Common myeloid progenitor, CD34-positive (primary cell): ENCODE measurements at places on chromosomes 1 and 21.
A peak's percentile ranks its signal among the peaks of the same experiment; 100 is the strongest.

DNA sequence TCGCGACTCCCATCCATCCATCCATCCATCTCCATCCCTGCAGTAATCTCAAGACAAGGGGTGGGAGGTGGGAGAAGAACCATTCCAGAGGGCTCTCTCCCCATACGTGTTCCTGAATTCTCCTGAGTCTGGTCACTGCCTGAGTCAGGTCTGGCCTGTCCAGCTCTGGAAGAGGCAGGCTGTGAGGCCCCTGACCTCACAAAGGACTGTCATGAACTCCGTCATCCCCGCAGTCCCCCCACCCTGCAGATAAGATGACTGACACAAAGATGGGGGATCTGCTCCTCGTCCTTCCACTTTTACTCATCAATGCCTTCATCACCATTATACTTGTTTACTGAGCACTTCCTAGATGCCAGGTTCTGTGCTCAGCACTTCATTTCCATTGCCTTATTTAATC is 1.6 kb upstream of the MAP7D1 start:
- no peak for DNase-seq

GRCh38 chr1:77164434-77164944 is 54.7 kb downstream of the PIGK start:
- DNase-seq, result no peak

- no peak for DNase-seq
These were observed 15.1 kb downstream of the SH2D2A start for GRCh38 chr1:156801409-156802121.

- DNase-seq, result no peak
These were observed 10.9 kb upstream of the CFH start for GRCh38 chr1:196640976-196641375.

GRCh38 chr1:7641587-7642417 is 129.3 kb upstream of the VAMP3 start:
- DNase-seq, result no peak

- peak; percentile 2 for DNase-seq
These were observed 648 bp upstream of the RGS7 start for GRCh38 chr1:241357366-241358340.

GRCh38 chr1:235943581-235944114 is 76.9 kb upstream of the LYST start:
- DNase-seq, result no peak

GRCh38 chr1:26218906-26219494 is 15.0 kb upstream of the CEP85 start:
- DNase-seq, result no peak

- DNase-seq, result peak; percentile 94
These were observed at the start of gene CD53 for GRCh38 chr1:110872745-110873720. CD53 (plus strand) TSS chr1:110873148; CDS start chr1:110891409, 18,261 bp downstream.

DNA sequence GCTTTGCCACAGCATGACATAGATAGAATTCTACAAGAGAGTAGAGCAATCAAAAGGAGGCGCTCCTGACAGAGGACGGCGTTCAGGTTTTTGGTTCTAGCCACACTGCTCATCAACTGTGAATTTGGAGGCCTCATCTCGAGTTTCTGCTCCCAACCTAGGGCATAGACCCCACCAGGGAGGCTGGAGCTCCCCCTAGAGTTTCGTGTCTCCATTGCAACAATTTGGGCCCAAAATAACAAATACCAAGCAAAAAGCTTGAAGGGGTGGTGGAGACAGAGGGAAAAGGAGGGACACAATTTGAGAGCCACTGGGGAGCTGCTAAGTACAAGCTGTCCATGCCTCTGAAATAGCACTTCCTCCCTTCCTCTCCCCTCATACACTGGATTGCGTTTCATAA is 297.0 kb downstream of the GPATCH2 start:
- DNase-seq, result no peak

DNA sequence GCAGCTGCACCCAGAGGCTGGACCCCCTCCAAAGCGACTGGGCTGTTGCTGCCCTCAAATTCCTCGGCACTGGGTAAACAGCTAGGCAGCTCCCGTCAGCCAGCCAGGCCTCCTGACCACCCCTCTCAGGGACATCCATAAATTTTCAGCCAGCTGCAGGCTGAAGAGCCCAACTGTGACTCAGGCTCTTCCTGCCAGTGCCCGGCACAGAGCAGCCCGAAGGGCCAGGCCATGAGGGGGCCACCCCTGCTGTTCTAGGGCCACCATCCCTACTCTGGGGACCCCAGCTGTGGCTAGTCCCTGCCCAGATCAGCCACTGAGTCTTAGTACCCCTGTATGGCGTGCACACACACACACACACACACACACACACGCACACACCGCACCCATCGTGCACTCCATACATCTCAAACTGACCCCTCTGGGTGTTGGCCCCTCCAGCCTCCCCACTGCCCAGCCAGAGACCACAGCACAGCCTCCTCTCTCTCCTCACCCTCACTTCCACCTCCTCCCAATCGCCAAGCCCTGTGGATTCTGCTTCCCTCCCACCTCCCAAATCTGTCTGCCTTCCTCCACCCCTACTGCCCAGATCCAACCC is 6.2 kb upstream of the LAPTM5 start:
- DNase-seq, result no peak

DNA sequence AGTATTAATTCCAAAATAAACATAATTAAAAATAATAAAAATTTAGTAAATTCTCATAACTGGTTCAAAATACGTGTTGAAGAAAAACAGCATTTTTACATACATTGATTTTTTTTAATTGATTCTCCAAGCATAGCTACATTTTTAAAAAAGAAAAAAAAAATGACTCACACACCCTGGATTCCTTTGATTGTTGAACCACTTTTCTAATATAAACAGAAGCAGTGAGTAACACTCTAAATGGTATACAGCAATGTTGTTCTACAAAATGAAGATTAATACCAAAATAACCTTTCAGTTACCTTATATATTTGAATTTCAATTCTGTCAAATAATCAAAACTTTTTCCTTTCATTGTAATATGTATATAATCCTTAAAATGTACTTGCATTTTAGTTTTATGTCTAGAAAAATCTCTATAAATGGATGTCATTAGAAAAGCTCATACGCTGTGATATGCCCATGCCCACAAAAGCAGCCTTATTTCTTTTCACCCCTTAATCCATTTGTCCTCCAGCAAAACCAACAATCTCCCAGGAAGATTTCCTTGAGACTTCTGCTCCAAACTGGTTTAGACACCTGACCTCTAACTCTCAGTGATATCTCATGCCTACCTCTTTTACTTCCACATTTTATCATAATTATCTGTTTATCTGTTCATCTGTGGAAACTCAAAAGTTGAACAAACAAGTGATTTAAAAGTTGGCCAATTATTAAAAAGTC is 246.4 kb upstream of the NR5A2 start:
- DNase-seq, result no peak

DNA sequence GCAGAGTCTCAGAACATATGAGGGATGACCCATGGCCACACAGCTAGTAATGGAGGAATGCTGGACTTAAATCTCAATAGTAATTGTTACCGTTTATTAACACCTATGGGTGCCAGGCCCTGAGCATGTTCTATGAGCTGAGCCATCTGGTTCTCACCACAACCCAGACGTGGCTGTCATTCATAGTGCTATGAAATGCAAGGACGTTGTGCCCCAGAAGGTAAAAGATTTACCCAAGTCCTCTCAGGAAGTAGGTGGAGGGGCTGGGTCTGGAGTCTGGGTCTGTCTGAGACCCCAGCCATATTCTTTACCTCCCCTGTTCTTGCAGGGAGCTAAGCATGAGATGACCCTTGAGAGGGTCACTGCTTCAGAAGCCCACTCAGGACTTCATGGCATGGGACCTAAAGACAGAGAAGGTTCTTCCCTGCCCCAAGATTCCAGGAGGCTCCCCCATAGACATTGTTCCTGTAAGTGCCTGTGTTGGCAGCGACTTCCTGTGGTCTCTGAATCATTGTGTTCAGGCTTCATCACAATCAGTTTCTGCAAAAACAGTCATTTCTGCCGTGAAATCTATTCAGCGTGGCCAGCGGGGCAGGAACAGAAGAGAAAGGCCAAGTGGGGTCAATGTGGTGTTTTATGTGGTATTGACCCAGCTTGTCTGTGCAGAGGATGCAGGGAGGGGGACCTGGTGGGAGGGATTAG is 475.4 kb downstream of the PTPRU start:
- peak; percentile 60 for DNase-seq

GRCh38 chr1:220301630-220302029 is 29.4 kb upstream of the RAB3GAP2 start:
- no peak for DNase-seq

DNA sequence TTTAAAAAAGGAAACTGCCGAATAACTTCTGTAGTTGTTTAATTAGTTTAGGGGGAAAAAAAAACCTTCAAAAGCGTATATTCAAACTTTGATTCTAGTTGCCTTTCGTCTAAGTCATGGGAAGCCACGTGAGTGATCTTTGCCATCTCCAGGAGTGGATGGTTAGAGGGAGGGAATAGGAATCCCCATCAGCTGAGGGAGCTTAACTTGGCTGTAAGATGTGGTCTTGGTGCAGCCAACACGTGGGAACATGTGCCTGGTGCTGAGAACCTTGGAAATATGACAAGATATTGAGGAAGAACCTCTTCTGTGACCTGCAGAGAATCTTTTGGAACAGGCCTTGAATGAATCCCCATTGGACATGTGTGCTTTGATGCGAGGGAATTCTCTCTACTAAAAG is 1.7 kb downstream of the BACE2 start:
- DNase-seq, result no peak

DNA sequence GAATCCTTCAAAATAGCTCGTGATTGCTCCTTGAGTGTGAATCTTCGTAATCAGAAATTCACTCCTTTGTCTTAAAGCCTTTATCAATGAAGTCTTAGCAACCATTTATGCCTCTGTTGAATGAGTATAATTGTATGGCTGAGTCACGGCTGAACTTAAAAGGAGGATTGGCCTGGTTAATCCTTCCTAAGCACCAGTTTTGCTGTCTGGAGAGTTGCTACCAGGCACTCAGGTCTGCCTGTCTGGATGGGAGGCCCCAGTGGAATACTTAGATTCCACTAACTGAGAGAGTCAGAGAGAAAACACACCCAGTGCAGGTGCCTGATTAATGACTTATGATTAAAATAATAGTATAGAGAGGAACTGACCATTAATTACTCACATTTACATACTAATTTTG is 7.6 kb upstream of the HHAT start:
- DNase-seq, result no peak

GRCh38 chr1:50266509-50266908 is 156.7 kb downstream of the DMRTA2 start:
- DNase-seq, result no peak
